Mammary microvascular endothelial cell (primary cell): ENCODE measurements at places on chromosomes 3 and 15. TPM values are rescaled to one million over a fixed set of nuclear protein-coding genes. Genes with fewer than 3 reads are reported as not detected.

ROPN1 gene
- not detected in 2 replicates for total RNA-seq

BHLHE40 gene
- total RNA-seq, result 42.8 and 47.2 TPM in 2 replicates

WDR72 gene
- total RNA-seq, result not detected in 2 replicates

RPUSD2 gene
- 12.0 and 24.2 TPM in 2 replicates for total RNA-seq

CAMP gene
- total RNA-seq, result not detected in 2 replicates

KCNAB1 gene
- total RNA-seq, result 0.20 and 0.53 TPM in 2 replicates

PARL gene
- 33.5 and 38.8 TPM in 2 replicates for total RNA-seq

NGLY1 gene
- 22.7 and 23.0 TPM in 2 replicates for total RNA-seq

TGFBR2 gene
- 325 and 339 TPM in 2 replicates for total RNA-seq

FGD5 gene
- 49.4 and 50.4 TPM in 2 replicates for total RNA-seq

TERC gene
- 129 and 146 TPM in 2 replicates for total RNA-seq

GPR15 gene
- not detected in 2 replicates for total RNA-seq

GRAMD1C gene
- 18.3 and 20.1 TPM in 2 replicates for total RNA-seq

SLC38A3 gene
- total RNA-seq, result 0.20 TPM in 1 of 2 replicates, not detected in the other

KY gene
- total RNA-seq, result not detected in 2 replicates

SGO1 gene
- total RNA-seq, result 11.8 and 11.9 TPM in 2 replicates

LRRC31 gene
- not detected in 2 replicates for total RNA-seq

ARNT2 gene
- total RNA-seq, result not detected in 2 replicates

NR1D2 gene
- total RNA-seq, result 16.9 and 17.4 TPM in 2 replicates

TRH gene
- not detected in 2 replicates for total RNA-seq

CELF6 gene
- total RNA-seq, result 0.13 TPM in 1 of 2 replicates, not detected in the other

SPRED1 gene
- 7.4 and 9.1 TPM in 2 replicates for total RNA-seq

PLIN1 gene
- total RNA-seq, result 0.10 TPM in 1 of 2 replicates, not detected in the other

CHRNA3 gene
- not detected in 2 replicates for total RNA-seq

RPL39L gene
- total RNA-seq, result 50.4 and 58.6 TPM in 2 replicates

PYGO1 gene
- 0.53 and 0.69 TPM in 2 replicates for total RNA-seq

C3orf85 gene
- not detected in 2 replicates for total RNA-seq

TRPM1 gene
- total RNA-seq, result under 0.01 and 0.60 TPM in 2 replicates

TEX55 gene
- not detected in 2 replicates for total RNA-seq

GPR62 gene
- 0.20 TPM in 1 of 2 replicates, not detected in the other for total RNA-seq

ZCWPW2 gene
- 0.47 TPM in 1 of 2 replicates, not detected in the other for total RNA-seq

DPPA2 gene
- not detected in 2 replicates for total RNA-seq

SAMMSON gene
- total RNA-seq, result not detected in 2 replicates

CHMP2B gene
- total RNA-seq, result 24.4 and 27.2 TPM in 2 replicates

CCR3 gene
- not detected in 2 replicates for total RNA-seq

NR2E3 gene
- 0.13 TPM in 1 of 2 replicates, not detected in the other for total RNA-seq

SLC28A2 gene
- total RNA-seq, result not detected in 2 replicates
